Kidney (tissue), 22 donors: ENCODE measurements at places on chromosomes 6 and 20. TPM values are rescaled to one million over a fixed set of nuclear protein-coding genes. Genes with fewer than 3 reads are reported as not detected.

- no peaks in the 10 kb centered on the region for H3K4me1 ChIP-seq
- H3K27me3 ChIP-seq, result no peaks in the 10 kb centered on the region
- peak; percentile 12 for DNase-seq
- H3K36me3 ChIP-seq, result no peaks in the 10 kb centered on the region
- H3K4me3 ChIP-seq, result no peak overlapping the region
- no peak overlapping the region for H3K27ac ChIP-seq
Measured at GRCh38 chr6:145137425-145137824, 597.9 kb downstream of the EPM2A start.

- peaks cover 2% of the 10 kb centered on the region for H3K36me3 ChIP-seq
- no peaks in the 10 kb centered on the region for H3K4me1 ChIP-seq
- H3K4me3 ChIP-seq, result no peak overlapping the region
- DNase-seq, result no peak
Measured at GRCh38 chr20:48007351-48007750, 222.1 kb upstream of the SULF2 start.

The EYA2 gene
- 2.6 TPM for total RNA-seq

GRCh38 chr6:131776985-131777384 is 30.8 kb upstream of the ENPP1 start:
- no peaks in the 10 kb centered on the region for H3K36me3 ChIP-seq
- DNase-seq, result peak; percentile 5
- no peak overlapping the region for H3K27ac ChIP-seq
- H3K27me3 ChIP-seq, result no peaks in the 10 kb centered on the region
- no peak overlapping the region for H3K4me3 ChIP-seq
- no peaks in the 10 kb centered on the region for H3K4me1 ChIP-seq

DNA sequence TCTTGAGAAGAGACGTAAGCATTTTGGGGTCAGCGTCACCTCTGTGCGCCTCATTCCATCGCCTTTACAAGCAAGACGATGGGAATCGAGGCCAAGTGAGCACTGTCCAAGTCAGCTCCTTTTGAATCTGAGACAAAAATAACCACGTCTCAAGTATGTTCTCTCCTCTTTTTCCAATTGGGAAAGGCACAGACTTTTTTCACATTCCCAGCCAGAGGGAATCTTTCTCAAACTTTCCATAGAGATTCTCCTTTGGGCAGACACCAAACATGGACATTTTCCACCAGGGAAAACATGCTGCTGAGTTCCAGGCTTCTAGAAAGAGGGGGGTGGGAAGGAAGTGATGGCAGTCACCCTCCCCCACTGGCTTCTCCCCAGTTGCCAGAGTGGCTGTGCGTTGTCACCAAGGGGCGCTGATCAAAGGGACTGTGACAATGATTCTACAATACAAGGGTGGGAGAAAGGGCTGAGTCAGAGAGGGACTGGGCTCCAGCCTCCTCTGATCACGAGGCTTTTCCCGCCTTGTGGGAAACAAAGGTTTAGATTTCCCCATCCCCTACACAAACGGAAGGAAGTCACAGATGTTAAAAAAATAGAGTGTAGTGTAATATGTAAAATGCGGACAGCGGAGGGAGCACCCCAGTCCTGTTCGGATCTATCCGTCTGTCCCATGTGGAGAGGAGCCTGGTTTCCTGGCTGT is 281.9 kb upstream of the RNF24 start:
- H3K4me1 ChIP-seq, result no peaks in the 10 kb centered on the region
- H3K4me3 ChIP-seq, result no peak overlapping the region
- H3K36me3 ChIP-seq, result no peaks in the 10 kb centered on the region
- no peaks in the 10 kb centered on the region for H3K27me3 ChIP-seq
- peak; percentile 5 for DNase-seq

DNA sequence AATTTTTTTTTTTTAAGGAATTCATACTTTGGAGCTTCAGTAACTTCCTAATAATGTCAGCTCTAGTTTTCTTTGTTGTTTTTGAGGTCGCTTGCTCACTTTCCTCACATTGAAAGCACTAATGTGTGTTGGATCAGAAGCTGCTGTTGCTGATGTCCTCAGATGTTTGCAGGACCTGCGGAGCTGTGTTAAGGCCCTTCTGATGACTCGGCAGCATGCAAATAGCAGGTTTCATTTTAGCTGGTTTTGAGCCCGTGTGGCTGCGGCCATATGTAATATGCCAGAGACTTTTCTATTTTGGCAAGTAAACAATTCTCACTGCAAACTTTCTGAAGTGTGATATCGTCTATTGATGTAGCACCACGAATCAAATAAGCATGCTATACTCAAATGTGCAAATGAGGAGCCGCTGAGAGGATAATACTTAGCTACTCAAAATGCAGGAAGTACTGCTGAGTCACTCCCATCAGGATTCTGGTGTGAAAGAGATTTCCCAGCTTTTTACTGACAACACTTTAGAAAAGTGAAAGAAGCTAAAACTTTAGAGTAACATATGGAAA is 187.8 kb downstream of the SASH1 start:
- H3K4me3 ChIP-seq, result no peak overlapping the region
- H3K27ac ChIP-seq, result no peak overlapping the region
- H3K4me1 ChIP-seq, result no peaks in the 10 kb centered on the region
- peaks cover 21% of the 10 kb centered on the region for H3K36me3 ChIP-seq

DNA sequence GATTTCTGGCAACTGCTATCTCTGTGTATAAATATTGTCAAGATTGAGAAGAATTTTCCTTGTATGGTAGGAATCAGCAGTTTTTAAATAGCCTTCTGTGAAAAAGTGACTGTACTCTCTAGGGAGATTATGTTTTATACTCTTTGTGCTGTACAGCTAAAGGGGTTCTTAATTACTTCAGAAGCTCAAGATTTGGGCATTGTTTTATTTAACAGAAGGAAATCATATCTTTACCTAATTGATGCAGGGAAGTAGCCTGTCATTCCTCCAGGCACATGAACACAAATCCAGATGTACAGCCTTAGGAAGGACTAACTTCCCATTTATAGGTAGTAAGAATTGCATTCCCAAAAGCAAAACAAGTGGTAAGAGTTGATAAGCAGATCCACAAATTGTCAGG is 1.3 kb downstream of the CALHM5 start:
- no peaks in the 10 kb centered on the region for H3K27me3 ChIP-seq
- DNase-seq, result no peak
- H3K36me3 ChIP-seq, result no peaks in the 10 kb centered on the region
- no peaks in the 10 kb centered on the region for H3K4me1 ChIP-seq
- no peak overlapping the region for H3K27ac ChIP-seq
- peak overlapping the region; percentile 27 for H3K4me3 ChIP-seq

GRCh38 chr6:72721346-72721745 is 99.5 kb downstream of the KCNQ5 start:
- DNase-seq, result no peak
- H3K4me3 ChIP-seq, result no peak overlapping the region
- H3K36me3 ChIP-seq, result no peaks in the 10 kb centered on the region
- no peaks in the 10 kb centered on the region for H3K4me1 ChIP-seq
- H3K27ac ChIP-seq, result no peak overlapping the region
- H3K27me3 ChIP-seq, result no peaks in the 10 kb centered on the region
